ENCODE measurements at places on chromosomes 11 and 22.

DNA sequence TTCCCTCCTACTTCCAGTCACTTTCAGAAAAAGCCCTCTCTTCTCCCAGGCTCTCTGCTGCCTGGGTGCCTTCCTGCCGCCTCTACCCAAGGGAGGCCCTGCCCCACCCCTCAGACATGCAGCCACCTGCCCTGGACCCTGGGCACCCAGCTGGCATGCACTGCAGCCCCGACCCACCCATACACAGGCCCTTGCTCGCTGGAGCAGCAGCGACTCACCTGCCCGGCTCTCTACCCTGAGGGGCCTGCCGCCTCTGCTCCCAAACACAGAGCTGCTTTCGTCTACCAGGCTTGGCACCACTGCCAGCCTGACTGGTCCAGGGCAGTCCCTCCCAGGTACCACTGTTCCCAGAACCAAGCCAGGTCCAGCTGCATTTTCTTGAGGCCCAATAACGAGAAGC lies 1.2 kb upstream of the TSSK2 start:
- DNase-seq, result no peak

DNA sequence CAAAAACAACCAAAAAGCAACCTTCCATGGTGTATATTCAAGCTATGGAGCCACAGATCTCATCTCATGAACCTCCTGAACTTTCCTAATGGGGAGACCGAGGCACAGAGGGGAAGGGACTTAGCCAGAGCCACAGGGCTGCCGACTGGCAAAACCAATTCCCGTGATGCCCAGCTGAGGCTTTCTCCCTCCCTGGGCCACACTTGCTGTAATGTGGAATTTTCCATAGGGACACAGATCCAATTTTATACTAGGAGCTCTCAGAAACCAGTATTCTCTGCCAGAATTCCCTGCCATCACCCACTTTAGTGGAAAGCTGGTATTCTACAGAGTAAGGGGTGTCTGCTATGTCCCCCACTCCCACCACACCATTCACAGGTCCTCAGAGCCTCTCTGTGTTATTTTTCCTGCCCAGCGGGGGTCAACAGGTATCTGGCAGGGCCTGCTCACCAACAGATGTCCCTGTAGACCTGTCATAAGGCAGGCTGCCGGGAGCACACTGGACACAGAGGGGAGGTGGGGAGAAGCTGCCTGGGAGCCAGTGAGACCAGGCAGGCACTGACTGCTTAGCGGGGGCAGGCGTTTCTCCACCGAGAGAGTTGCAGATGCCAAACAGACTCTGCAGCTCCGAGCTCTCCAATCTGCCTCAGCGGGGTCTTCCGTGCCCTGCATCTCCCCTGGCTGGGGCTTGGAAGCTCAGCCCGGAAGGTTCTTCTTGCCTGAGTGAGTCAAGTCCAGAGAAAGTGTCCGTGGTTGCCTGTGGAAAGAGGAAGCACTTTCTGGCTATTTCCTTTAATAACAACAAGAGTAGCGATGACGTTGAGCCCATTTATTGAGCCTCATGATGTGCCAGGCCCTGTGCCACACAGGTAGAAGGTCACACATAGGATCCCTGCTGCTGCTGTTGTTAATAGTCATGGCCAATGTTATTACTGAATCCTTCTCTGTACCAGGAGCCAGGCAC lies 26.3 kb downstream of the RPS6KA4 start:
- no peak for DNase-seq

- no peak for DNase-seq
These were observed 85.2 kb downstream of the CWC15 start for GRCh38 chr11:94888204-94888603.

GRCh38 chr11:130888790-130889189 lies 27.5 kb downstream of the SNX19 start:
- DNase-seq, result no peak

GRCh38 chr22:20433191-20433590 lies 4.4 kb downstream of the SCARF2 start:
- no peak for DNase-seq

DNA sequence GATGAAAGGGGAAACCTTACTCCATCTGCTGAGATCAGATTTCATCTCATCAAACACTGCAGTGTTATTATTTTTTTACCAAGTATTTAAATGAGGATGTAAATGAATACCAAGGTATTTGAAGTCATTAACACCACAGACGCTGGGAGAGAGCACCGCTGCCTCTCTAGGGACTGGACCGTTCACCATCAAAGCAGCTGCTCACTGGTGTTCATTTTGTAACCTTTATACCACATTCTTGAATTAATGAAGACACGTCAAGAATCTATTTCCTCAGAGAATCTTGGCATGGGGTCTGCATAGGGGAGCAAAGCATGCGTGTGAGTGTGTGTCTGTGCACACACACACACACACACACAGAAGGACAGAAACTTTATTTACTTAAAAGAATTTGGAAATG lies 15.6 kb downstream of the SIAE start:
- DNase-seq, result no peak

GRCh38 chr11:34036456-34036855 lies 15.1 kb upstream of the CAPRIN1 start:
- no peak for DNase-seq

GRCh38 chr11:61158691-61159381 lies 2.4 kb downstream of the VPS37C start:
- no peak for DNase-seq

DNA sequence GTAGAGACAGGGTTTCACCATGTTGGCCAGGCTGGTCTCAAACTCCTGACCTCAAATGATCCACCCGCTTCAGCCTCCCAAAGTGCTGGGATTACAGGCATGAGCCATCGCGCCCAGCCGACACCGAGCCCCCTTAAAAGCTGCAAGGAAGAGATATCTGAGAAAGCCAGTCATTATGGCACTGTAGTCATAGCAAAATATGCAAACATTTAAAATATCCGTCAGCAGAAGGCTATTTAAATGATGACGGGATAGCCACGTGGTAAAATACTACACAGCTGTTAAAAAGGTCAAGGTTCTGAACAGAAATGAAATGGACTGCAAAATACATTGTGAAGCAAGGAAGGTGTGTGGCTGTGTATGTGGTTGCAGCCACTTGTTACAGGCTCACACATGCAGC lies 6.4 kb upstream of the CCDC88B start:
- DNase-seq, result no peak

DNA sequence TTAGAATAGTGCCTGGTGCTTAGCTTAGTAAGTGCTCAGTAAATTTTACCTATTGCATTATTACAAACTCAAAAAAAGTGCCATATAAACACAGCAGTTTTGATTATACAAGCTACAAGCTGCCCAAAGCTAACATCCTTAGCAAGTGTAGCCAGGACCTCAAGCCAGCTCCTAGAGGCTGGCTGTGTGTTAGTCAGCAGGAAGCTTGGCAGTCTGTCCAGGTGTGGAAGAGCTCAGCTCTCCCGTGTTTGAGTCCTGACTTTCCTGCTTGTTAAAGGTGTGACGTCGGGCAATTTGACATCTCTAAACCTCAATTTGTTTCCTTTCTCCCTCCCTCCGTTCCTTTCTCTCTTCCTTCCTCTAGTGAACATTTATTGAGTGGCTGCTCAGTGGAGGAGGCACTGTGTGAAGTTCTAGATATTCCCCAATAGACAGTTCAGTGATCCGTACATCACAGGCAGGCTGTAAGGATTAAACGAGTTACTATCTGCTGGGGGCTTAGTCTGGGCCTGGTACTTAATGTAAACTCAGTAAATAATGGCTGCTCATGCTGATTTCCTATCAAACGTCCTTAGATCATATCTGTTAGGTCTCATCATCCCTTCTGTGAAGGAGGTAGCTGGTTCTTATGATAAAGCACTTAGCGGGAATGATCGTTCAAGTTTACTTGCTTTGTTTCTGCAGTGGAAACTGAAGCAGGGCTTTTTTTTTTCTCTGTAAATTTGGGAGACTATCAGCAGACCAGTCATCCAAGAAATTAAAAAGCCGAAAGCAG lies 68.7 kb downstream of the PRR5L start:
- no peak for DNase-seq

DNA sequence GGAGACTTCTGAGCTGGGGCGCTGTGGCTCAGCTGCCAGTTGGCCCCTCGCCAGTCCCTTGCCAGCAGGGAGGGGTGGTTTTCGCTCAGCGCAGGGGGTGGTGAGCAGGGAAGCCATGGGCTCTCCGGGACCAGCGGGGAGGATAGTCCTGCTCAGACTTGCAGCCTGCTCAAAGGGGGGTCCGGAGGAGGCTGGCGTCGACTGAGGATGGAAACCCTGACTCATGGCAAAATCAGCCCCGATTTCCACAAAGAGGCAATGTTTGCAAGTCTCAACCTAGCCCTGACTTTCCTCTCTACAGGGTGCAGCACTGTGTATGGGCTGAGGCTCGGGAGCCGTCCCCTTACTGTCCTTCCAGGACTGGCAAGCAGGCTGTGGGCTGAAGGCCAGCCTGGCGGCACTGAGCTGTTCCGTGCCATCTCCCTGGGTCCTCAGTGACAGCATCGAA lies 35.1 kb downstream of the FBLN1 start:
- no peak for DNase-seq

- no peak for DNase-seq
These were observed 16.1 kb downstream of the SCARF2 start for GRCh38 chr22:20421507-20421874.

GRCh38 chr22:45318558-45319323 lies 9.0 kb downstream of the FAM118A start:
- DNase-seq, result no peak

DNA sequence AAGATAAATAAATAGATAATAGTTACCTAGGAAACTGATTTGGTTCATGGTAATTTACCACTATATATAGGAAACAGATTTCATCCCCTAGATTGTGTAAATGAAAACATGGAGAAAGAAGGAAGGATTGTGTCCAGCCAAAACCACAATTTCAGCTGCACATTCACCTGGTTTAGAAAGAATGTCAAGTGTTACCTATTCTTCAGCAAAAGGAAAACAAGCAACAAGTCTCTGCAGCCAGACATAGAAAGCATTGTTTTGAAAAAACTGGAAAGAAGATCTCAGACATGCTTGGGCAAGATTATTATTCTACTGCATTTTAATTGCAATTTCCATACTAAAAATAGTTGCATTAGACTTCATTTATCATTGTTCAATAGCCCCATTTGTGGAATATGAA lies 8.8 kb upstream of the BMAL1 start:
- DNase-seq, result no peak

- no peak for DNase-seq
These were observed 18.1 kb downstream of the CECR2 start for GRCh38 chr22:17387356-17387755.

All from KG1 (cell line).